CD4-positive, alpha-beta T cell treated with Interleukin-17A for 4 hours (primary cell): ENCODE measurements at places on chromosomes 3 and 15.

DNA sequence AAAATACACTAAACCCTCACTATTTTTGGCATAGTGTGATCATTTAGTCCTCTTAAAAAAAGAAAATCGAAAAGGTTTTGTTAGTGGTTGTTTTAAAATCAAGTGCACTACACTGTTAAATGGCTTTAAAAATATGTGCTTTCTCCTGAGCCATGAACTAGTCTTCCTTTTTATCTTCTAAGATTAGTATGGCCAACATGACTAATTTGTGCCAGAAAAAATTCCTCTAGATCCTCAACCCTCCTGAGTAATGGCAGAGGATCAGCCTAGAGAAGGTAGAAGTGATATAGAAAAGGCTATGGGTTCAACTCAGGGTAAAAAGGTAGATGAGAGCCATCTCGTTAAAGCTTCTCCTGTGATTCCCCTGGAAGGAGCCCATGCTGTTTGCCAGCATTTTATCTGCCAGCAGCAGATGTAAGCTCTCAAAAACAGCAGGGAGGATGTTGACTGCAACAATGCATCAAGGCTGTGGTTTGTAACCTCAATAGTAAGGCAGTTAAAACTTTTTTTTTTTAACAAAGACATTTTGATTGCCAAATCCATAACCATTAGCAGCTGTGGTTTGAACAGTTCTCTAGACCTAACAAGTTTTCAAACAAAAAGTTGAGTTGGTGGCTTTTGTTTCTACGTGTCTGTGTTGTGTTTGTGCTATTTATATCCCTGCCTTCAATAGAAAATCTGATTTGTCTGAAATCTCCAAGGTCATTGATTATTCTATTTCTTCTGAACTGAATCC is 30.2 kb upstream of the ZNF609 start:
- peak; percentile 57 for DNase-seq

GRCh38 chr3:110859336-110859735 is 212.3 kb upstream of the NECTIN3 start:
- DNase-seq = no peak

- DNase-seq = no peak
Observed at GRCh38 chr3:135091946-135092345, 296.9 kb downstream of the EPHB1 start.

DNA sequence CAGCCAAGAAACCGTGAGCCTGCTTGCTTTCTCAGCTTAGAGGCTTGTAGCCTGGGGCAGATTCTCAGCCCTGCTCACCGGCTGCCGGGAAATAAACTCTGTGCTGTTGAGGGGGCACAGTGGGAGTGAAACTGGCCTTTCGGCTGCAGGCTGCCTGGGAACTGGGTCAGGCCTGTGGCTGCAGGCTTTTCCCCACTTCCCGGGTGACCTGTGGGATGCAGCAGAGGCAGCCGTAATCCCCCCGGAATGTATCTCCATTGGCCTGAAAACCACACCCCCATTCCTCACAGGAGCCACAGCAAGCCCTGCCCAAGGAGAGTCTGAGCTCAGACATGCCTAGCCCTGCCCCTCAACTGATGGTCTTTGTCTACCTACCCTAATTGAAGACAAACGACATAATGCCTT is 110.9 kb downstream of the STXBP5L start:
- no peak for DNase-seq

GRCh38 chr15:58329781-58330671 is 101.8 kb upstream of the LIPC start:
- DNase-seq = no peak

DNA sequence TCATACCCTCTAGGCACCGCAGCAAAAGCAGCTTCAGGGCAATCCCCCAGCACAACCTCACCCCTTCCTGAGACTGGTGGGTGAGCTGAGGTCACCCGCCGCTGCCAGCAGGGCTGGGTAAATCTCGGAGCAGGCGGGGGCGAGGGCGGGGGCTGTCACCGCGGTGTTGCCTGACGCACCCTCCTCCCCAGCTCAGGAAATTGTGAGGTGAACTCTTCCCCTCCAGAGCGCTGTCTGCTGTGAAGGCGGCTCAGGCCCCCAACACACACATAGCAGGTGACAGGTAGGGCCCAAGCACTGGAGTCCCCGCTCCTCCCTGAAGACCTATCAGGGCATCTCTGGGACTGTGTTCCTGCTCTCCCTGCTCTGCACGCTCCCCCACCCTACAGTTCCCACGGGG is 30.2 kb upstream of the FURIN start:
- DNase-seq = peak; percentile 88

DNA sequence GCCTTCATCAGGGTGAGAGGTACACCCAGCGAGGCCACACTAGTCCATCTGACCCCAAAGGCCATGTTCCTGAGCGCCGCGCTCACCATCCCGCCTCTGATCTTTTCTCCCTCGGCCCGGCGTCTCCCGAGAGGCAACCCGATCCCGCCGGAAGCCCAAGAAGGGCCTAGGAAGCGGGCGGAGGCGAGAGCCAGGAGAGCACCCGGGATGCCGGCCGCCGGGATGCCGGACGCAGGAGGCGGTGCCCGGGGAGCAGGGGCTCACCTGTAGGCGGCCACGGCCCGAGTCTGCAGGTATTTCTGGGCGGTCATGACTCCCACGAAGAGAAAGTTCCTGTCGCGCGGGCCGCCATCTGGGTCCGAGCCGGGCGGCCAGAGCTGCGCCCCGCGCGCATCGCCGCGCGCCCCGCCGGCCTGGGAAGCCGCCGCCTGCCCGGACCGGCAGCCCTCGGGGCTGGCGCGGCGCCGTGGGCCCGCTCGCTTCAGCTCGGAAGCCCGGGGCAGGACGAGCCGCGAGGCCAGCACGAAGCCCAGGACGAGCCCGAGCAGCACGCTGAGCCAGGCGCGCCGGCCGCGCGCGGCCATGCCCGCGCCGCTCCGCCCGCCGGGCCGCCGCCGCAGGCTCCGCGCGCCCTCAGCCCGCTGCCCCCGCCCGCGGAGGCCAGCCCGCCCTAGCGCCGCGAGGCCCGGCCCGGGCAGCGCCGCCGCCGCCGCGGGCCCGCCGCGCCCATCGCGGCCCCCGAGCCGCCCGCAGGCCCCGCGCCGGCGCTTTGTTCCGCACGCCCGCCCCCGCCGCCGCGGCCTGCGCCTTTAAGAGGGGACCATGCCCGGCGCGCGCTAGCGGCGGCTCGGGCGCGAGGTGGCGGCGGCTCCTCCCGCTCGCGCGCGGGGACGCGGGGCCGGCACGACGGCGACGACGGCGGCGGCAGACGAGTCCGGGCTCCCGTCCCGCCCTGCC is 697 bp downstream of the CHSY1 start:
- peak; percentile 40 for DNase-seq

DNA sequence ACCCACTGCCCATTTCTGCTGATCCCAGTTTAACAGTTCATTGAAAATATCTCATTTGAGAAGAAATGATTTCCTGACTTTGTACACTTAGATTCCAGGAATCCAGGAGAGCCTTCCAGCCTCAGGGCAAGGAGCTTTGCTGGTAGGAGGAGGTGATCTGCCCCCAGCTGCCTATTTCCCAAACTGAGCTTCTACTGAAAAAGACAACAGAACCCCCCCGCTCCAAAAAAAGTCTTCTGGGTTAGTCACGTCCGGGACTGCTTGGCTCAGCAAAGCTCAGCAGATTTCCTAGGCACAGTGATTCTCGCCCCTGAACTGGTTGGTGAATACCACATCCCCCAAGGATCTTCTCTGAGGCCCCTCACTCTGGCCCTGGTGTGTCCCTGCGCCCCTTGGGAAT is 13.1 kb downstream of the SLC6A6 start:
- no peak for DNase-seq
